NAMALWA (cell line): ENCODE measurements at places on chromosomes 5 and 9.
A peak's percentile ranks its signal among the peaks of the same experiment; 100 is the strongest.

DNA sequence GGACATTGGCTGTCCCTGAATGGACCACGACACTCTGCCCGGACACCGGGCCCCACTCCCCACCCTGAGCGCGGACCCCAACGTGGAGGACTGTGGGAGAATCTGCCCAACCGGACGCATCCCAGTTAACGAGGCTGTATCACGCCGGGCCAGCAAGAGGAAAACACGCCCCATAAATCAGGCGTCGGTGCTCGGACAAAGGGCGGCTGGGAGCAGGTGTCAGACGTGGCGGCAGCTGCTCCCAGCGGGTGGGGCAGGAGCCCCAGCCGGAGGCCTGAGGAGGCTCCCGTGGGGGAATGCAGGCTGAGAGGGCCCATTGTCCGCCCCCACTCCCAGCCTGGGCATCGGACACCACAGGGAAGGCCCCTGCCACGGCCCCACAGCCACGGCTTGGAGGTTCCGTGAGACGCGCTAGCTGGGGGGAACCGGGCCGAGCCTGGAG, 19.2 kb downstream of the NOTCH1 start:
- no peak for DNase-seq

GRCh38 chr9:26537211-26537610, 355.4 kb downstream of the CAAP1 start:
- no peak for DNase-seq

- DNase-seq, result no peak
These were observed 129.0 kb upstream of the HMHB1 start for GRCh38 chr5:143682929-143683386.

- no peak for DNase-seq
These were observed 951 bp downstream of the UNC13B start for GRCh38 chr9:35162605-35163315.

DNA sequence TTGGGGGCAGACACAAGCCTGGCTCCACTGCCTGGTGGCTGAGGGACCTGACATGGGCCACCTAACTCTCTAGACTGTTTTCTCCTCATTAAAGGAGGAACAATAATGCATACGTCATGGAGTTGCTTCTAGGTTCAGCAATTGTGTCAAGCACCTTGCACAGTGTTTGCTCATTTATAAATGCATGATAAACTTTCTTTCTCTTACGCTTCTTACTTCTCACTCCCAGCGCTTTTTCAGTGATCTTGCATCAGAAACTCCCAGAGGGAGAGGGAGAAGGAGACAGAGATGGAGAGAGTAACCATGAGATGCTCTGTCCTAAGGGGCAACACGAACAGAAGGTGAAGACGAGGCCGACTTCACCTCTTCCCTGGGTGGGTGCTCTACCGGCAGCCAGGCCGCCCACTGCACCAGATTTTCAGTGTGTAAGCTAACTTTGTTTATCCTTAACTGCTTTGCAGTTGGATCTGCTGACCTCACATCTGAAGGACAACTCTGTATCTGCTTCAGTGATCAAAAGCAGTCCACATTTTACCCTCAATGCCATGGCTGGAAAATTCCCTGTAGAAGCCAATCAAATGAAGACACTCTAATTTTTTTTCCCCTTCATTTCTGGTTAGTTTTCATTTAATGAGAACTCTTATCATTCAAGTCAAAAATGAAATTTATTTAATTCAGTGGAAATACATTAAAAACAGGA, 35.3 kb downstream of the MED27 start:
- DNase-seq, result no peak

DNA sequence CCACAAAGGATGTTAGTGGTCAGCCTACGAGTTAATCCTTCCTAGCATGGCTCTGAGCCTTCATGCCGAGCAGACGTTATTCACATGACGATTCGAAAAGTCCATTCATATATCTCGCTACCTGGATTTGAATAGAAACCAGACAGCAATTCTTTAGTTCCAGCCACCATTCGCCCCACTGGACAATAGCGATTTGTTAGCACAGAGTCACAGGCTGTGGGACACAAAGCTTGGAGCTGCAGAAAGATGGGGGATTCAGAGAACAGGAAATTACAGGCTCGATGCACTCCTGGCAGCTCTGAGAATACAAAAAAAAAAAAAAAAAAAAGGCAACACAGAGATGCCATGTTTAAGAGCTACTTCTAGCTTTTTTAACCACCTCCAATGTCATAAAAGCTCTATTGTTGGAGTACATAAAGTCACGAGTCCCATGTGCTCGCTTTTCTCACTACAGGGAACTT, 110.7 kb downstream of the NR6A1 start:
- DNase-seq, result peak; percentile 60

DNA sequence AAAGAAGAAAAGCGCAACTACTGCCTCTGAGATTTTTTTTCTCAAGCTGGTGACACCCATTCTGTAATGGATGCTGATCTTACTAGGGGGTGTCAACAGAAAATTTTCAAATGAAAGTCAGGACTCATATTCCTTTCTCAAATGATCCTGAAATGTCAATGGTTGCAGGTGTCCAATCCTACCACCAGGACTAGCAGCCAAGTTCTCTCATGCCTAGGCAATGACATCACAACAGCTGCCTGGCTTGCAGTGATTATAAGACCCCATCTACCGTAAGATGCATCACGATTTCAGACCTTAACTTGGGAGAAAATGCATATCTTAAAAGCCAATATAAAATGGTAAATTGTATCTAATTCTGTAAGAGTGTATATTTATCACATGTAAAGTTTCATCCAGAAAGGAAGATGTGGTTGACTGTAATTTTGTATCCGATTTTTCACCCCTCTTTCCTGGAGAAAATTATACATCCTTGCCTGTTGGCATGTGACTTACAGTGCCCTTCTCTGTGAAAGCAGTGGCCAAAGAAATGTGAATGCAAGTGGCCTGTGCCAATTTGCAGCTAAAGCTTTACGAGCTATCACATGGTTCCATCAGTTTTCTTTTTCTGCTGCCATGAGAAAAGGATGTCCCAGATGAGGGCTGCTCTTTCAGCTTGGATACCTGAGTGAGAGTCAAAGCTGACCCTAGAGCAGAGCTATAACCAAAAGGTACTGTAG, 104.4 kb downstream of the DENND1A start:
- no peak for DNase-seq

- no peak for DNase-seq
These were observed 29.7 kb upstream of the AUH start for GRCh38 chr9:91391412-91391811.

- DNase-seq, result no peak
These were observed 12.5 kb upstream of the EXOSC2 start for GRCh38 chr9:130680836-130681768.

DNA sequence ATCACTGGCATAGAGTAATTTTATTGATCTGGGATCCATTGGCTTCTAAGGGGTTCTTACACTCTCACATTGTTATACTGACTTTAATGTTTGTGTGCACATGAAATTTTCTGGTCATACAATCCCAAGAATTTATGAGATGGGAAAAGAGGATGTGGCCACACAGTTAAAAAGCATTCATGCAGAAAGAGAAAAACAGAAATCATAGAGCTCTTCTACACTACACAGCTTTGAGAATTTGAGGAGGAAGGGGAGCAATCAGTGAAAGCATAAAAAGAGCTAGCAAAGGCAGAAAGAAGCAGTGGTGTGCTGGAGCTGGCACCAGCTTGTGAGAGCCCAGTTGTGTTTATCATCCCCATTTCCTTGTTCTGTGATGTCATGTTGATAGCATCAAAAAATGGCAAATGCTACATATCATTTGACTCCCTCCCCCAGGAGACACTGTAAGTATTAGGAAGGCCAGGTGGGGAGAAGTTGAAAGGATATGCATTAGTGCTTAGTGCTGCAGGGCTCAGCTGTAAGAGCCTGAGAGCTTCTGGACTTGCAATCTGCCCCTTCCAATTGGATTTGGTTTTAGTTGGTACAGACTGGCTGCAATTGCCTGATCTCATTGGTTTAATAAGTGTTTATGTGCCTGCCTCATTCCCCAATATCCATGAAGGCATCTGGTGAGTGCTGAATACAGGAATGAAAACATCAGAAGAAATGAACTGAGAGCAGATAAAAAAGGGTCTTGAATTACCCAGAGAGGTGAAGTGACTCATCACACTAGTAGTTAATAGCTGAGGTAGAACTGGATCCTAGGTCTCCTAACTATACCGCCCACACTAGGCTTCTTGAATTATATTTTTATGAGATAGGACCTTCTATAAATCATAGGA, 30.9 kb downstream of the RHOBTB3 start:
- peak; percentile 15 for DNase-seq

DNA sequence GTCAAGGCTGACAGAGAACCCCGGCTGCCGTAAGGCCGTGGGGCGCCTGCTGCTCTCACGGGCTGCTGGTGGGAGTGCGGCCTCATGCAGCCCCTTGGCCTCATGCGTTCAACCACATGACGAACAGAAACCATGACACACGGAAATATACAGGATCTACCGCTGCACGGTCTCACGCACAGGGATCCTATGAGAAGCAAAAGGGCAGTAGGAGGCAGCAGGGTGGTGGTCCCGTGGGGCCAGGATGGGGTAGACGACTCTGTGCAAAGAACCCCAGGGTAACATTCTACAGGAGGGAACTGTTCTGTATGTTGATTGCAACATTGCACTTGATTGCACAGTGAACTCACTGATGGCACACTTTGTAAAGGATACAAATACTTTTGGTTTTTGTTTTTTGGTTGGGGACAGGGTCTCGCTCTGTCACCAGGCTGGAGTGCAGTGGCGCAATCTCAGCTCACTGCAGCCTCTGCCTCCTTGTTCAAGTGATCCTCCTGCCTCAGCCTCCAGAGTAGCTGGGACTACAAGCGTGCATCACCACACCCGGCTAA, 51.6 kb downstream of the NACC2 start:
- DNase-seq, result no peak

- peak; percentile 58 for DNase-seq
These were observed 7.4 kb downstream of the ZBTB26 start for GRCh38 chr9:122923947-122924346.

DNA sequence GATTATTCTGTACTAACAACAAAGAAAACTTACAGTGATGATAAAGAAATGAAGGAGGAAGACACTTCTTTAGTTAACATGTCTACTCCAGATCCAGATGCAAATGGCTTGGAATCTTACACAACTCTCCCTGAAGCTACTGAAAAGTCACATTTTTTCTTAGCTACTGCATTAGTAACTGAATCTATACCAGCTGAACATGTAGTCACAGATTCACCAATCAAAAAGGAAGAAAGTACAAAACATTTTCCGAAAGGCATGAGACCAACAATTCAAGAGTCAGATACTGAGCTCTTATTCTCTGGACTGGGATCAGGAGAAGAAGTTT, 67.9 kb downstream of the VCAN start:
- no peak for DNase-seq

DNA sequence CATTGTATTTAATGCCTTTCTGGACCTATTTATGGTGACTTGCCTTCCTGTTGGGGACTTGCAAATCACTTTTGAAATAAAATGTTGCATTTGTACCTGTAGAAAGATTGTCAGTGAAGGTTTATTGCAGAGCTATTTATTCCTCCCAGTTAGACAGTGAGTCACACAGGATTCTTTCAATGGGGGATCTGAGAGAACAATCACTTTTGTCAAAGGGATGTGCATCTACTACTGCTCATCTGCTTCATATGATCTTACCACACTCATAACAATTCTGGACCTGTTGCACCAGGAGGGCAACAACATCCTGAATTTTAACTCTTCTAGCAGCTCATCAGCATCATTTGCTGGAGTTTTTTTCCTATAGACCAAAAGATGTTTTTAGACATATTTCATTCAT, 66.8 kb downstream of the FBXL7 start:
- DNase-seq, result no peak

- no peak for DNase-seq
These were observed 16.1 kb upstream of the IL13 start for GRCh38 chr5:132641841-132642240.

DNA sequence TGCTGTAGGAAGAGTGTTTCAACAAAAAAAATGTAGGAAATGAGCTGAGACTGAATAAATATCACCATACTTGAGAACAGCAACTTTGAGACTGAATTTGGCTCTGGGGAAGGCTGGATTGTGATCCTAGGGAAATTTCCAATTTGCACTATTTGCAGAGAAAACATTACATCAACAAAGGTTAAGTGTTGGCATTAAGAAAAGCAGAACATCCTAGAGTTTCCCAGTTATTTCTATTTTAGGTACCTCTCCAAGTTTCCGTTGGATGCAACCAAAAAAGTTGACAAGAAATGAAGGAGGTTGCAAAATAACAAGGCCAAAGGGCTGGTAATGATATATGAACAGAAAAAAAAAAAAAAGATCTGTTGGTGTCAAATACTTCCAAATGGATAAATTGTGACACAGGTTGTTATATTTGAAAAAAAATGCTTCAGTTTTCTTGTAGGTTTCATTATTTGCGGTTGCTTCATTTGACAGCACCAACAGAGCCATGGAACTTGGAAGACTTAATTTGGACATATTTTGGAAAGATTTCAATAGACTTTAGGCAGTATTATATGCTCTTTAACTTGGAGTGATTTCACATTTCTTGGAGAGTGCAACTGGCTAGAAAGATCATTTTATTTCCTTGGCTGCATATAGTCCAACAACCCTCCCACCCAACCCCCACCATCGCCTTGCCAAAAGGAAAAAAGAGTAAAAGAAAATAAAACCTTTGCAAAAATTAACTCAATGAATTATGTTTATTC, 230.8 kb downstream of the ZNF608 start:
- DNase-seq, result no peak

DNA sequence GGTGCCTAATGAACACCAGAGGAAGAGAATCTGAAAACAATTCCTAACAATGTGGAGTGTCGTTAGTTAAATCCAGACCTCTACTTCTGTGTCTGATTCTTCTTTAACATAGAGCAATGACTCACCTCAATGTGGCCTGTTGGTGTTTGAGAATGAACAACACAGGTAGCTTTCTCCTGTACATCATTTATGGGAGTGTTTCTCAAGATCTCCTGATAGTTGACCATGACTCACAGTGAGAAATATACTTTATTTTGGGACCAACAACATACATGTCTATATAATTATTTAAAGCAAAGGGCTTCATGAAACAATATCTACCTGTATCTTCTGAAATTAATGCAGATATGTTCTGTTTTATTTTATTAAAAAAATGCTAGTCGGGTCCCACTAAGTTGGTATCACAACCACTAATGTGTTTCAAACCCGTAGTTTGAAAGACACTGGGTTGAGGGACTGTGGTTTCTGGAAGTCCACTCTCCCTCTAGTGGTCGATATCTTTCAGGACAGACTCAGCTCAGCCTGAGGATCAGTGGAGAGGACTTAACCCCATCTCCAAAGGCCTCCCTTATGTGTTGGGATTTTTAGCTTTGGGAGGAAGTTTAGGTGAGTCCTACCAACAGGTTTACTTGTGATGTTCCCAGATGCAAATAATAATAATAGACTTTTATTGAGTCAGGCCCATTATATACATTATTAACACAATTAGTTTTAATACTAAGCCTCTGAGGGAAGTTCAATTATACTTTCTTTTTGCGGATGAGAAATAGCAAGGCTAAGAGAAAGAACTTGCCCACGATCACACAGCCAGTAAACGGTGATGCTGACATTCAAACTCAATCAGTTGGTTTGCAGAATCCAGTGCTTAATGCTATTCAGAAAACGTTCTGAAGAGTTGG, 70.0 kb upstream of the KLF9 start:
- DNase-seq, result peak; percentile 61

DNA sequence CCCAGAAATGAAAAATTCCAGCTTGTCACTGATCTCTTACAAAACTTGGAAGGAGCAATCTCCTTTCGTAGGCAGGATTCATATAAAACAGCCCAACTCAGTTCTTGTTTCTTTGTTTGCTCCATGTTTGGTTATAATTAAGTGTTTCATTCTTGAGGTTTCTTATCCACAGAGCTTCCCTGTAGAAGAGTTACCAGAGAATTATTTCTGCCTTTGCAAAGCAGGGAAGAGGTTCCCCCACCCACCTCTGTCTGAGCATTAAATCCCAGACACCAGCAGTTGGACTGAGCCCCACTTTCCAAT, 34.1 kb upstream of the RAI14 start:
- no peak for DNase-seq
